G401 (cell line): ENCODE measurements at places on chromosomes 7 and 10.
A peak's percentile ranks its signal among the peaks of the same experiment; 100 is the strongest.

GRCh38 chr7:13724977-13725566, 264.4 kb downstream of the ETV1 start:
- DNase-seq = no peak

DNA sequence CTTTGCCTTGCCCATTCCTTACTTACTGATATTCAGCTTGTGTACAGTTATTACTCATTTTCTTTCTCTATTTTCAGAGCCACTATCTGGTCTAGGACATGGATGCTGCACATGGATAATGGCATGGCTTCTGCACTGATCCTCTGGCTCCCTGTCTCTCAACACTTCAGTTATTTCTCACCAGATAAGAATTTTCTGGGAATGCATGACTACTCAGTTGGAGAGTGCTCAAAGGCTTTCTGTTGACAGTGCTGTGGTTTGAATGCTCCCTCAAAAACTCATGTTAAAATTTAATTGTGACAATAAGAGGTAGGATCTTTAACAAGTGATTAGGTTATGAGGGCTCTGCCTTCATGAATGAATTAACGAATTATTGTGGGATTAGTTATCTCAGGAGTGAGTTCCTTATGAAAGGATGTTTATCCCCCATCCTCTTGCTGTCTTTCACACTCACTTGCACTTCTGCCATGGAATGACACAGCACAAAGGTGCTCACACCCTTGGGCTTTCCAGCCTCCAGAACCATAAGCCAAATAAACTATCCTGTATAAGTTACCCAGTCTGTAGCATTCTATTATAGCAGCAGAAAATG, 16.1 kb upstream of the PIK3CG start:
- no peak for DNase-seq

GRCh38 chr10:78626471-78626870, 442.3 kb upstream of the ZMIZ1 start:
- DNase-seq = peak; percentile 93

DNA sequence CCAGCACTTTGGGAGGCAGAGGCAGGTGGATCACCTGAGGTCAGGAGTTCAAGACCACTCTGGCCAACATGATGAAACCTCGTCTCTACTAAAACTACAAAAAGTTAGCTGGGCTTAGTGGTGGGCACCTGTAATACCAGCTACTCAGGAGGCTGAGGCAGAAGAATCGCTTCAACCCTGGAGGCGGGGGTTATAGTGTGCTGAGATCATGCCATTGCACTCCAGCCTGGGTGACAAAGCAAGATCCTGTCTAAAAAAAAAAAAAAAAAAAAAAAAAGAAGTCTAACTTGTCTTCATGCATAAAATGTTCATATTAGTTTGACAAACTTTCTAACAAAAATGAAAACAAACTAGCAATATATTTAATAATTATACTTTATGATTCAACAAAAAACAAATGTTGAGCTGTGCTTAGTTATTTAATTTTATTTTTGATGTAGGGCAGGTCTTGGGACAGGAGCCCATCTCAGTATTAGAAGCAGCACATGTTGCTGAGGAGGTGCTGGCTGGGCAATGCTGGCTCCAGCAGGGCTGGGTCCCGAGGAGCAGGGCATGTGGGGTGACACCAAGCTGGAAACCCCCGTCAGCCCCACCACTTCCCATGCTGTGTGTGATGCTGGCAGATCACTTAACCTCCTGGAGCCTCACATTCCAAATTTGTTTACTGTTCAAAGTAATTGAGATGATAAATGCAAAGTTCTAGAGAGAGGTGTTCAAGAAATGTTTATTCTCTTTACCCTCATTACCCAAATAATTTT, 335.3 kb upstream of the KLF6 start:
- no peak for DNase-seq

GRCh38 chr10:71079761-71080380, 132.5 kb upstream of the UNC5B start:
- DNase-seq = no peak

DNA sequence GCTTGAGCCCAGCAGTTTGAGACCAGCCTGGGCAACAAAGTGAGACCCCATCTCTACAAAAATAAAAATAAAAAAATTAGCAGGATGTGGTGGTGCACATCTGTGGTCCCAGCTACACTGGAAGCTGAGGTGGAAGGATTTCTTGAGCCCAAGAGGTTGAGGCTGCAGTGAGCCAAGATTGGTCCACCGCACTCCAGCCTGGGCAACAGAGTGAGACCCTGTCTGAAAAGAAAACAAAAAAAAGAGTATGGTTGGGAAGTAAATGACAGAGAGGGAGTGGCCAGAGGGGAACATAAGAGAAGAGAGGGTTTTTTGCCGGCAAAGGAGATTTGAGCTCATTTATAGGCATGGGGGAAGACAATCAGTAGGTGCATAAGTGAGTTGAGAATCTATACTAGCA, 19.7 kb downstream of the PLXDC2 start:
- no peak for DNase-seq

DNA sequence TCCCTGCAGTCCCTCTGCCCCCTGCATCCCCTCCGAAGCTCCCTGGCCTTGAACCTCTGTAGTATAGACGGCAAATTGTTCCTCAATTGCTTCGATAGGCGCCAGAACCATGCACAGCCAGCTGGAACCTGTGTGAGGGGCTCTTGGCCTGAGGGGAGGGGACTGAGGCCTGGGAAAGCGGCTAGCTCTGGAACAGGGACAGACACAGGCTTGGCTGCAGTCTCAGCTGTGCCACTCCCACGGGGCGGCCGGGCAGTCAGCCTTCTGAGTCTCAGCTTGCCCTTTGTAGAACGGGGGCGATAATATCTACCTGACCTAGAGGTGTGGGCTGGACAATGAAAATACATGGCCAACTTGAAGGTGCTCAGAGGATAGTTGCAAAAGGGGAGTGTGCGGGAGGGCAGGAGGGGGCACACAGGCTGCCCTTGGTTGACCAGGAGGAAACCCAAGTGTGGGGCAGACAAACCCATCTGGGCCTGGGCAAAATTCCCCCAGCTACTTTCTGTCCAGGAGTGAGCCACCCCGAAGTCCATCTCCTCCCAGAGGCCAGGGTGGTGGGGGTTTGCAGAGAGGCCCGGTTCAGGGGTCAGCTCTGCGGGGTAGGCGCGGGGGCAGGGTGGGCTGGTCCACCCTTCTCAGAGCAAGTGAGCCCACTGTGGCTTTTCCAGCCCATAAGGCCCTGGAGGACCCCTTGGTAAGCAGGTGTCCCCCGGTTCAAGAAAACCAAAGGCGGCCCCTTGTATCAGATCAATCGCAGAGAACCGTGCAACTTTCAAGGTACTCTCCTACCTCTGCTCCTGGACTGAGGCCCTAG, 4.6 kb downstream of the CRYGN start:
- no peak for DNase-seq

DNA sequence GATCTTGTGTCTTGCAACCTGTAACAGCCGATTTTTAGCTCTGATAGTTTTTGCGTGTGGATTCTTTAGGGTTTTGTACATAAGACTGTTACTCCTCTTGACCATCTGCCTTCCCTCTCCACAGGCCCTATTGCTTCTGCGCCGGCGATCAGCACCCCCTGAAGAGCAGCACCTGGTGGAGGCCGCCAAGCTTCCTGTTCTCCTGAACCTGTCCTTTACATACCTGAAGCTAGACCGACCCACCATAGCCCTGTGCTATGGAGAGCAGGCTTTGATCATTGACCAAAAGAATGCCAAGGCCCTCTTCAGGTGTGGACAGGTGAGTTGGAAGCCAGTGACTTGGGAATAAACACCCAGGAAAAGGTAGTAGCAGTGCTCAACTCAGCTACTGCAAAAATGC, 12.6 kb downstream of the FKBP6 start:
- DNase-seq = peak; percentile 32

GRCh38 chr10:12389154-12389734, 39.9 kb downstream of the CAMK1D start:
- peak; percentile 96 for DNase-seq

DNA sequence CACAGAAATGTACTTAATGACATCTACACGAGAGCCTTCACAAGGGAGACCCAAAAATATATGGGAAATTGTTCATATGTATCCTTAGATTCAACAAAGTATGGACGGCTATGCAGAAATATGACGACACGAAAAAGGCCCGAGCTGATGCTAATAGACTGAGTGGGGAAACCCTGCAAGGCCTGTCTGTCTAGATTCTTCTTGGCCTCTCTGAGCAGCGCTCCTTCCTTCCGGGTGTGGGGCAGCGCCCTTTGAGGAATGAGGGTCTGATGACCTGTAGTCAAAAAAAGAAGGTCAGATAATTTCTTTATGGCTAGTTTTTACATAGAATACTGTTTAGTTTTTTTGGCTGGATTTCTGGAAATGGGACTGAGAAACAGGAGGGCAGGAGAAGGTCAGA, 192.8 kb upstream of the AKR1E2 start:
- no peak for DNase-seq

GRCh38 chr10:78932861-78933260, 135.9 kb upstream of the ZMIZ1 start:
- no peak for DNase-seq

GRCh38 chr7:128302139-128302538, 41.6 kb downstream of the RBM28 start:
- no peak for DNase-seq

DNA sequence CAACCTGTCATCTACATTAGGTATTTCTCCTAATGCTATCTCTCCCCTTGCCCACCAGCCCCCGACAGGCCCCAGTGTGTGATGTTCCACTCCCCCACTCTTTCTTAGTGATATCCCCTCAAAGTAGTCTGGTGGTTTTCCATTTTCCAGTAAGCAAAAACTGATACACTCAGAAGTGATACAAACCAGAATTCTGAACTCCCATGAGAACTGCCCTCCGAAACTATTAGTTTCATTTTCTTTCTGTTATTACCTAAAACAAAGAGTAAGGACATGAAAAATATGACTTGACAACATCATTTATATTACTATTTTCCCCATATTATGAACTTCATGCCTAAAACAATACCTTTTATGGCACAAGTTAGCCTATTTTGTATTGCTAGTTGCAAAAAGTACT, 175.0 kb downstream of the OTUD1 start:
- no peak for DNase-seq

DNA sequence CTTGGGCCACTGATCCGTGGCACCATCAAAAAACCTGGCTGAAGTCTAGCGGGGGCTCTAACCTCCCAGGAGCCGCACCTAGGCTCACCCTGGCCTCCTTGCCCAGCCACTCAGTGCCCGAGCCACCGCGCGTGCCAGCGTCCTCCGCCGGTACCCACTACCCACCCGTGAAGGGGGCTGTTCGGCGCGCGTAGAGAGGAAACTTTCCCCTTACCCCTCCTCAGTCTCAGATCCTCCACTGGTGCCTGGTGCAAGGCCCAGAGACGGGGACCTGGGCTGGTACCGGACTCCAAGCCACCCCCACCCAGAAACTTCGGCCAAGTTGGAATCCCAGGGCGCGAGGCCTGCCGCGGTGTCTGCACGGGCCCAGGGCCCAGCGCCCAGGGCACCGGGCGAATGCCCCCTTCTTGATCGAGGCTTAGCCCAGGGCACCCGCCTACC, 3.5 kb upstream of the EBF3 start:
- no peak for DNase-seq

DNA sequence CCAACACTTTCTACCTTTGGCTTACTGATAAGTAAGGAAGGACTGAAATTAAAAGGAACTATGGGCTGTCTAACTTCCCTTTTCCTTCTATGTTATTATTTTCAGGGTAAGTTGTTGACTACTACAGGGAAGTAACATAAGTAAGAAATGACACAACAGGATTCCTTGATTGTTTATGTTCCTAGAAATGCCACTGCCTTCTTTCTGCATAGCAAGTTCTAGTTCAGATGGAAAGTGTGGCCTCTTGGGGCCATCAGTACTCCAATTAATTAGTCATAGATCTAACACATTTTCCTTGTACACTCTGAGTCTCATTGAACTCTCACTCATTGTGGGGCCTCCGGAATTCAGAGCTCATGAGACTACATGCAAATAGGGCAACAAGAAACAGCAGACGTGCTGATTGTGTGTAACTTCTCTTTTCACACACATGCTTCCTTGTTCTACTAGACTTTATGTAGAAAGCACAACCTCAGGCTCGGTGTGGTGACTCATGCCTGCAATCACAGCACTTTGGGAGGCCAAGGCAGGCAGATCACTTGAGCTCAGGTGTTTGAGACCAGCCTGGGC, 35.3 kb upstream of the HIBADH start:
- DNase-seq = no peak

GRCh38 chr10:27537787-27538186, 33.7 kb downstream of the RAB18 start:
- DNase-seq = no peak

DNA sequence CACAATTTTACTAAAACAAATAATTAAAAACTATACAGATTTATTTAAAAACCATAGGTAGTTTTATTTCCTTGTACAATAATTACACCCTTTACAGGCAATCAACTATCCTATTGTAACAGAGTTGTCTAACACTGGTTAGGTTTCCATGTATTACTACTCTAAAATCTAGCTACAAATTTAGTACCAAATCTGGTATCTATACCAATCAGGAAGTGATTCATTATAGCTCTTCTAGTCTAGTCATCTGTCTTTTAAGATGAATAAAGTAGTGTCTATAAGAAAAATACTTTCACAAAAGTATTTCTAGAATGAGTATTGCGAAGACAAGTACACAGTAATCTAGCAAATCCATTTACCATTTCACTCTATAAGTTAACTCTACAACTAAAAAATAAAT, 16.9 kb downstream of the ZNF800 start:
- no peak for DNase-seq

- DNase-seq = no peak
Measured at GRCh38 chr7:89773611-89774010, 380.7 kb upstream of the STEAP1 start.

DNA sequence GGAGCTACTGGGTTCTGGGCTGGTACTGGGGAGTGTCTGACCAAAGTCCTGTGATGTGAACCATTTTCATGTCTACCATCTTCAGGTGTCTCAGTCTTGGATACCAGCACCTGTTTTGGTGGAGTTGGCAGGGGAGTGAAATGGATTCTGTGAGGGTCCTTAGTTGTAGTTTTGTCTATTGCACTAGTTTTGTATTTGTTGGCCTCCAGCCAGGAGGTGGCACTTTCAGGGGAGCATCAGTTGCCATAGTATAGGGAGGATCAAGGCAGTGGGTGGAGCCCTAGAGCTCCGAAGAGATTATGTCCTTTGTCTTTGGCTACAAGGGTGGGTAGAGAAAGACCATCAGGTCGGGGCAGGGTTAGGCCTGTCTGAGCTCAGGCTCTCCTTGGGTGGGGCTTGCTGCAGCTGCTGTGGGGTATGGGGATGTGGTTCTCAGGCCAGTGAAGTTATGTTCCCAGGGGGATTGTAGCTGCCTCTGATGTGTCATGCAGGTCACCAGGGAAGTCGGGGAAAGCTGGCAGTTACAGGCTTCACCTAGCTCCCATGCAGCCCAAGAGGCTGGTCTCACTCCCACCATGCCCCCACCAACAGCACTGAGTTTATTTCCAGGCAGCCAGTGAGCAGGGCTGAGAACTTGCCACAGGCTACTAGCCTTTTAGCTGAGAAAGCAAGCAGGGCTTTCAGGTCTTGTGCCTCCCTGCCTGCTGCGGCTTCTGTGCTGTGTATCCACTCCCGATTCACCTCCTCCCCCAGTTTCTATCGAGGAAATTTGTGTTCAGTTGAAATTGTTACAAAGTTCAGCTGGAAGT, 153.1 kb downstream of the ZNF365 start:
- no peak for DNase-seq

GRCh38 chr7:54179321-54180029, 362.7 kb upstream of the VSTM2A start:
- DNase-seq = no peak
